ENCODE measurements at places on chromosomes 2 and 18.

GRCh38 chr18:44782617-44783016, 101.9 kb downstream of the SETBP1 start:
- no peak for DNase-seq

- DNase-seq = no peak
Observed at GRCh38 chr2:149915151-149915550, 327.6 kb upstream of the MMADHC start.

DNA sequence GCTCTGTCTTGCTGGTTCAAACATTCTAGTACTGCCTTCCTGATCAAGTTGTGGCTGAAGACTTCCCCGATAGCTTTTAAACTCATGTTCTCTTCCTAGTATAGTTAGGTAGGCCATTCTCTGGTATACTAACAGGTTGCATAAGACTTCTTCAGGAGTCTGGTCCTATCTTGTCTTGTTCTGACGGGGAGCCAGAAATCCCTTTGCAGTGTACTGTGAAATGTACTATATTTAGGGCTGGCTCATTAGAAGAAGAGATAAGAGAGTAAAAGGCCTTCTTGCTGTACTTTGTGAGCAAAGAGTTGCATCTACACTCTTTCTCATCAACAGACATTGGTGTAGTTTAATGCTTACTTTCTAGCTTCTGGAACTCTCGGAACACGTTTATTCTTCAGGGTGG, 331.9 kb downstream of the NUP35 start:
- DNase-seq = no peak

- DNase-seq = no peak
Observed at GRCh38 chr2:150885236-150885635, 376.4 kb downstream of the RBM43 start.

DNA sequence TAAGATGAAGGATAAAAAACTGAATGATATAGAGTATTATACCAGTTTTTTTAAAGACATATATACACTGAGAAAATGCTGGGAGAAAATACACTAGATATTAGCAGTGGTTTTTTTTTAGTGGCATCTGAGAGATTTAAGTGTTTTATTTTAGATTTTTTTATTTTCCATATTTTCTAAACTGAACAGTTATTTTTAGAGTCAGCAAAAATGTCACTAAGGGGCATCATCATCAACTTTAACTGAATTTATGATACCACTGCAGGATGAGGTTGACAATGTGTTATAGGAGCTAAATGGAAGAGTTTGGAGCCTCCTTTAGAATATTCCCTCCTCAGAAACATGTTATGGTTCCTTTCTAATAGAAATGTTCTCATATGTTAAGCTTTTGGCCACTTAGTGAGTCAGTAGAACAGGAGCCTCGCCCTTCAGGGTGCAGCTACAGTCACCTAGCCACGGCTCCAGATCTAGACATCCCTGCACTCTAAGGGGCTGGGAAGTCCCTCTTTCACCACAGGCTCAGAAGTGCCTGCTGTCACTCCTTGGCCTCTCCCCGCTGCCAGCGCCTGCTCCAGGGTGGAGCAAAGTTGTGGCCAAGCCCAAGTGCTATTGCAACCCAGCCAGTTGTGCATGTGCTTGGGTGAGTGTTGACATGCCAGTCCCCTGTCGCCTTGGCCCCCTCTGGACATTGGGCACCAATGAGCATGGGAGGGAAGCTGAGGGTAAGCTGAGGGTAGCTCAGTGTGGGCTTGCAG, 210.7 kb upstream of the RASGRP3 start:
- no peak for DNase-seq

DNA sequence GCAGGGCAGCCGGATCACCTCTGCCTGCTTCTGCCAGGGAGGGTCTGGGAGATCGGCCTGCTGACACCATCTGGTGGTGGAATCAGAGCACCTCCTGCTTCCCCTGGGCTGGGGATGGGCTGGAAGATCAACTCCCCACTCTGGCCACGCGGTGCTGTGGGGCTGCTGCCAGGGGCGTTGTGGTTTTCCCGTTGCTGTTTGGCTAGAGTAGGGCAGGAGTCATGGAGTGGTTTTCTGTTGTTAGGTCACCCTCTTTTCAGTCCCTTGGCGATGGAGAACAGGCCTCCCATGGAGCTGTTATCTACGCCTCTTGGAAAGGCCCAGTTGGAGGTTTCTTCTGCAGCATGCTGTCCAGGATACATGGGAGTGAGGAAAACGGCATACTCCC, 15.2 kb downstream of the BCL2L11 start:
- no peak for DNase-seq

DNA sequence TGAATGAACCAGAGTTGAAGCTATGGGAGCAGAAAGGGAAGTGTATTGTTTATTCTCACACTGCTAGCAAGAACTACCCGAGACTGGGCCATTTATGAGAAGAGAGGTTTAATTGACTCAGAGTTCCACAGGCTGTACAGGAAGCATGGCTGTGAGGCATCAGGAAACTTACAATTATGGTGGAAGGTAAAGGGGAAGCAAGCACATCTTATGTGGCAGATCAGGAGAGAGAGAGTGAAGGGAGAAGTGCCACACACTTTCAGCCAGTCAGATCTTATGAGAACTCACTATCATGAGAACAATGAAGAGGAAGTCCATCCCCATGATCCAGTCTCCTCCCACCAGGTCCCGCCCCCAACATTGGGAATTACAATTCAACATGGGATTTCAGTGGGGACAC, 383.2 kb upstream of the SLC14A2 start:
- DNase-seq = no peak

DNA sequence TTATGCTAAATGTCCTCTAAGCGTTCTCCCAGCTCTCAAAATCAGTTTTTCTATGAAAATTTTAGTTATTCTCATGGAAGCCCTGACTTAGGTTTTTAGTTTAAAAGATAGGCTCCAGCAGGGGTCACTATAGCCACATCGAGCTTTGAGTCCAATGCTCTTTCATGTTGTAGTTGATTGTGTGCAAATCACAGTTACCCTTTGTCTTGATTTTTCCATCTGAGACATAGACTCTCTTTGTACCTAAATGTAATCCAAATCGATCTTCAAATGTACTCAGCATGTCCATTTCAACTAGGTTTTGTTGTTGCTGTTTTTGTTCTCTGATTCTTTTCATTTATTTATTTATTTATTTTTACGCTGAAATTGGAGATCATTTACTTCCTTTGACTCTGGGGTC, 26.4 kb upstream of the MSTN start:
- peak; percentile 47 for DNase-seq

DNA sequence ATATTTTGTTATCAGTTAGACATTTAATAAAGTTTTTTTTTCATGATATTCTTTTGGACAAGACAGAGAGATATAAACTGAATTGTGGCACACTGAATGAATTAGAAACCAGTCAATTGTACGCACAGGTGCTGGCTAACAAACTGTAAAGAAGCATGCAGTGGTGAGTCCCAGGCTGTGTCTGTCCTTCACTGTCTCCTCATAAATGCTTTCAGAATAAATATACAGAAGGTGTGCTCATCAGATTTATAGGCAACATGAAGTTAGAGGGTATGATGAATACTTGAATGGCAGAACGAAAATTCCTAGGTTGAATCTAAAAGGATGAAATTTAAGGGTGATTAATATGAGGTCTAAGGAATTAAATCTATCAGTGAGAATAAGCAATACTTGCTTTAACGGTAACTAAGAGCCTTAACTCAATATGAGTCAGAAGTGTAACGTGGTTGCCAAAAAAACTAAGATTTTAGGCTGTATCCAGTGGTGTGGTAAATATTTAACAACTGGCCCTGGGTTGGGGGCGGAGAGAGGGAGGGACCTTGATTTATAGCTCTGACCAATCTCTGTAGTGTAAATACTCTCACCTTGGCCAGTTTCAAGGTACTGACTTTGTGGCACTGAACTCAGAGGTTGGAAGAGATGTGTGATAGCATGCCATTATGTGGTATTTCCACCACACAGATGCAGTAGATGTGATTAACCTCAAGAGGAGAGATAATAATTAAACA, 41.9 kb upstream of the AAK1 start:
- no peak for DNase-seq

GRCh38 chr2:109647636-109648035, 33.5 kb downstream of the SOWAHC start:
- DNase-seq = no peak

- DNase-seq = no peak
Observed at GRCh38 chr18:32381761-32382160, 88.9 kb downstream of the GAREM1 start.

- DNase-seq = no peak
Observed at GRCh38 chr2:83757329-83757728, 701.8 kb downstream of the SUCLG1 start.

Measured in right forelimb (tissue), 1 donor.